ENCODE measurements at places on chromosomes 3 and 15. TPM values are rescaled to one million over a fixed set of nuclear protein-coding genes. Genes with fewer than 3 reads are reported as not detected.

The SLITRK3 gene
- not detected for total RNA-seq

DNA sequence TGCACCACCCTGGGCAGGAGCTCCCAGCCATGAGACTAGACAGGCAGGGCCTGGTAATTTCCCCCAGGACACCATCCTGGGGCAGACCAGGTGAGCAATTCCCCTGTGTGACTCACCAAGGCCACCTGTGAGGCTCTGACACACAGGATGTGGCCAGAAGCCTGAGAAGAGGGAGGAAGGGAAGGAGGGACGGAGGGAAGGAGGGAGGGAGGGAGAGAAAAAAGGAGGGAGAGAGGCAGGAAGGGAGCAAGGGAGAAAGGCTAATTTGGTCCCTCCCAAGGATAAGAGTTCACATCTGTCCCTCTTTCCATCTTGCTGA, 25.9 kb downstream of the WNT7A start:
- DNase-seq, result no peak
- H3K4me1 ChIP-seq, result no peaks in the 10 kb centered on the region
- no peak overlapping the region for H3K27ac ChIP-seq
- H3K36me3 ChIP-seq, result no peaks in the 10 kb centered on the region
- peaks cover 19% of the 10 kb centered on the region for H3K27me3 ChIP-seq

DNA sequence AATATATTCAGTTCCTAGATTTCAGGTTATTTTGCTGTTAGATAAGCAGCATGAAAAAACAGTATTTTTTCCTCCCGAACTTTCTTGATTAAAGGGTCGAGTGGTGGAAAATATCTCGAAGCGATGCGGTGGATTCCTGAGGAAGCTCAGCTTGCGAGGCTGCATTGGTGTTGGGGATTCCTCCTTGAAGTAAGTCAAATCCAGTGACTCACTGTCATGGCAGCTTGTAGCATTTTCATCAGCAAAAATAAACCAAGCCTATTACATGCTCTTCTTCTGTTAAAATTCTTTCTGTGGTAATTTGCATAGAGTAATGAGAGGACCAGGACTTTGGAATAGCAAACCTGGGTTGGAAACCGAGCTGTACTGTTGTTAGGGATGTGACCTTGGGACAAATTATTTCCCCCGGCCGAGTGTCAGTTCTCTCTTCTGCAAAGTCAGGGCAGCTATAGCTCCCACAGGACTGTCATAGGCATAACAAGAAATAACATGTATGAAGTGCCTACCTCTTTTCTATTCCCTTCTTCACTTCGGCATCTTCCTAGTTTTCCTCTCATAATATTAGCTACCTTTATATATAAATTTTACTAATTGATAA, 75.6 kb downstream of the UBP1 start:
- peaks cover 4% of the 10 kb centered on the region for H3K36me3 ChIP-seq
- DNase-seq, result no peak
- H3K27me3 ChIP-seq, result no peaks in the 10 kb centered on the region
- H3K4me3 ChIP-seq, result no peak overlapping the region
- H3K4me1 ChIP-seq, result peaks cover 17% of the 10 kb centered on the region

GRCh38 chr3:78066287-78066686, 1026.4 kb downstream of the ROBO2 start:
- no peak overlapping the region for H3K27ac ChIP-seq
- no peak for DNase-seq
- no peaks in the 10 kb centered on the region for H3K27me3 ChIP-seq

DNA sequence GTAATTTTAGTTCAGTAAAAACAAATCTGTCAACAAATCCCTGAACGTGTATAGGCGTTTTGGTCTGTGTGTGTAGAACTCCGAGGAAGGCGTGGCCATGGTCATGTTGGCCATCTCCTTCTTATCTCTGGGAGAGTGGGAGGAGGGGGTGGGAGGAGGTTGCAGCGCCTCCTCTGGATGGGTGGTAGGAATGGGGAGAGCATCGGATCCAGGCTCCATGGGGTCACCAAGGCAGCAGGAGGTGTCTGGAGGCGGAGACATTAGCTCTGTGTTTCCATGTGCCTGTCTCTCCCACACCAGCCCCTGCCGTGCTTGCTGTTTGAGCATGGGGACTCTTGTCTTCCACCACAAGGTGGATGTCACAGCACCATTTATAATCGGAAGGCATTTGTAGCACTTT, 34.5 kb upstream of the TRPM1 start:
- H3K27ac ChIP-seq, result no peak overlapping the region
- H3K4me1 ChIP-seq, result no peaks in the 10 kb centered on the region
- H3K36me3 ChIP-seq, result no peaks in the 10 kb centered on the region
- peaks cover 4% of the 10 kb centered on the region for H3K27me3 ChIP-seq
- DNase-seq, result no peak
- no peak overlapping the region for H3K4me3 ChIP-seq
